ENCODE measurements at places on chromosomes 5 and 9. TPM values are rescaled to one million over a fixed set of nuclear protein-coding genes. Genes with fewer than 3 reads are reported as not detected.

GRCh38 chr5:151718153-151718552 is 31.4 kb upstream of the SPARC start:
- H3K4me1 ChIP-seq: peaks cover 8% of the 10 kb centered on the region
- H3K4me3 ChIP-seq: no peak overlapping the region
- DNase-seq: no peak

- H3K27me3 ChIP-seq: no peaks in the 10 kb centered on the region
- peak; percentile 95 for DNase-seq
- H3K27ac ChIP-seq: peak overlapping the region; percentile 61
- H3K4me3 ChIP-seq: peak overlapping the region; percentile 23
Measured at GRCh38 chr5:32193591-32193990, 19.5 kb upstream of the GOLPH3 start.

GRCh38 chr5:169131616-169132301 is 169.2 kb downstream of the SLIT3 start:
- no peak overlapping the region for H3K4me3 ChIP-seq
- peaks cover 5% of the 10 kb centered on the region for H3K4me1 ChIP-seq
- DNase-seq: no peak
- H3K27ac ChIP-seq: no peak overlapping the region
- no peaks in the 10 kb centered on the region for H3K27me3 ChIP-seq

DNA sequence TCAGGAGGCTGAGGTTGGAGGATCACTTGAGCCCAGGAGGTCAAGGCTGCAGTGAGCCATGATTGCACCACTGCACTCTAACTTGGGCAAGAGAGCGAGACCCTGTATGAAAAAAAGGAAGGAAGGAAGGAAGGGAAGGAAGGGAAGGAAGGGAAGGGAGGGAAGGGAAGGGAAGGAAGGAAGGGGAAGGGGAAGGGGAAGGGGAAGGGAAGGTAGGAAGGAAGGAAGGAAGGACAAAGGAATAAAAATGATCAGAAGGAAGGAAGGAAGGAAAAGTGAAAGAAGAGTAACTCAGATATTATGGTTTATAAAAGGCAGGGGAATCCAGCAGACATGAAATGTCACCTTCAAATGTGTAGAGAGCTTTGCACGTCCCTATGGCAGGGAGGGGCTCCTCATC is 64.4 kb downstream of the USP20 start:
- DNase-seq: no peak
- peaks cover 63% of the 10 kb centered on the region for H3K36me3 ChIP-seq
- H3K4me1 ChIP-seq: peaks cover 17% of the 10 kb centered on the region
- H3K27ac ChIP-seq: no peak overlapping the region
- H3K27me3 ChIP-seq: no peaks in the 10 kb centered on the region
- no peak overlapping the region for H3K4me3 ChIP-seq

- H3K36me3 ChIP-seq: no peaks in the 10 kb centered on the region
- H3K4me3 ChIP-seq: no peak overlapping the region
- DNase-seq: no peak
- no peak overlapping the region for H3K27ac ChIP-seq
- H3K4me1 ChIP-seq: no peaks in the 10 kb centered on the region
Measured at GRCh38 chr5:52139888-52140615, 647.7 kb upstream of the ITGA1 start.

DNA sequence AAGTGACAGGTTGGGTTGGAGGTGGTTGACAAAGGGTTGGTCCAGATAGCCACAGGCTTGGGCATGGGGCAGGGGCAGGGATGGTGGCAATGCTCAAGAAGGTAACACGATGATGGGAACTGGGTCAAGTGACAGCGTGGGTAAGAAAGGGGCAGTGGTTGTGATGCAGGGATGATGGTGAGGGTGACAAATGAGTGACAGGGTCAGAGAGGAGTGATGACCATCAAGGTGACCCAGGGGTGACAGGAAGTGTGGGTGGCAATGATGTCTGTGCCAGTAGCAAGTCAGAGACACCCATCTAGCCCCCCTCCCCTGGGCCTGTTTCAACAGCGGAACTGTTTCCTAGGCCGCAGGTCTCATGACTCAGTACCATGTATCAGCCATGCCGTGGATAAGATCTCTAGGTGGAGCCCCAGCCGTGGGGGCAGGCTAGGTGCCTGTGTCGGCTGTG is 20.5 kb downstream of the AQP3 start:
- H3K4me3 ChIP-seq: no peak overlapping the region
- DNase-seq: no peak
- no peak overlapping the region for H3K27ac ChIP-seq
- no peaks in the 10 kb centered on the region for H3K27me3 ChIP-seq

DNA sequence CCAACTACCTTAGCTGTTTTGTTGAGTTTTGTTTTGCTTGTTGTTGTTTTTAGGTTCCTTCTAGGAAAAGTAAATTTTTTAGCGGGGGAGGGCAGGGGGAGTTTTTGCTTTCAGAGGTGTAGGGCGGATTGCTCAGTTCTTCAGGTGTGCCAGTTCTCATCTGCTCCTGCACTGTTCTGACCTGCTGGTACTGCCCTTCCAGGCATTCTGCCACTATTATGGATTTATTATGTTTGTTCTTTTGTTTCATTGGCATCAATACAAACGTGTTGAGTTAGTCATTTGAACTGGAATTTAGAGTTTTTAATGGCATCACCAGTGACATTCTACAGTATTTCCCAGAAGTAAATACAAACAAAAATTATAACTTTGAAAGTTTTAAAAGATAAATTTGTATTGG is 26.0 kb downstream of the ERCC6L2 start:
- no peaks in the 10 kb centered on the region for H3K27me3 ChIP-seq
- peaks cover 6% of the 10 kb centered on the region for H3K36me3 ChIP-seq
- H3K4me3 ChIP-seq: no peak overlapping the region
- no peak overlapping the region for H3K27ac ChIP-seq

OTULINL gene
- 4.1 TPM for total RNA-seq

GABRA6 gene
- not detected for total RNA-seq

GRCh38 chr5:178108446-178108845 is 4.9 kb upstream of the N4BP3 start:
- DNase-seq: no peak
- no peaks in the 10 kb centered on the region for H3K36me3 ChIP-seq
- no peak overlapping the region for H3K27ac ChIP-seq
- H3K27me3 ChIP-seq: no peaks in the 10 kb centered on the region
- peaks cover 9% of the 10 kb centered on the region for H3K4me1 ChIP-seq
- H3K4me3 ChIP-seq: no peak overlapping the region

- no peak for DNase-seq
- H3K27ac ChIP-seq: no peak overlapping the region
- peaks cover 12% of the 10 kb centered on the region for H3K36me3 ChIP-seq
- H3K4me3 ChIP-seq: no peak overlapping the region
Measured at GRCh38 chr9:92029553-92029952, 79.5 kb upstream of the ROR2 start.

DNA sequence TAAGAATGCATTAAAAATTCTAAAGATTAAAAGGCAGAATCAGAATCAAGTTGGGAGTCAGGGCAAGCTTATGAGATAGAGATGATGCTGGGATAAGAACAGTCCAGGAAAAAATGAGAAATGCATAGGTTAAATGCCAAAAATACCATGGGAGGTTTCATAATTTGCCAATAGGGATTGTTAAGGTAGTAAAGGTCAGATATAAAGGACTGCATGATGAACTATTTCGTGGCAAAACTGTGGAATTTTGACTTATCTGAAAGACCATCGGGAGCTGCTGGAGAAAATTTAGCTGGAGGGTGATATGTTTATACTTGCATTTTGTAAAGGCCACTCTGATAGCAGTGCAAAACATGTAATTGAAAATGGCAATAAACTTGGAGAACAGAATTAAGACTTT is 1872.8 kb upstream of the ACO1 start:
- H3K27me3 ChIP-seq: no peaks in the 10 kb centered on the region
- H3K4me1 ChIP-seq: no peaks in the 10 kb centered on the region
- H3K36me3 ChIP-seq: no peaks in the 10 kb centered on the region
- DNase-seq: no peak
- H3K4me3 ChIP-seq: no peak overlapping the region
- no peak overlapping the region for H3K27ac ChIP-seq

DNA sequence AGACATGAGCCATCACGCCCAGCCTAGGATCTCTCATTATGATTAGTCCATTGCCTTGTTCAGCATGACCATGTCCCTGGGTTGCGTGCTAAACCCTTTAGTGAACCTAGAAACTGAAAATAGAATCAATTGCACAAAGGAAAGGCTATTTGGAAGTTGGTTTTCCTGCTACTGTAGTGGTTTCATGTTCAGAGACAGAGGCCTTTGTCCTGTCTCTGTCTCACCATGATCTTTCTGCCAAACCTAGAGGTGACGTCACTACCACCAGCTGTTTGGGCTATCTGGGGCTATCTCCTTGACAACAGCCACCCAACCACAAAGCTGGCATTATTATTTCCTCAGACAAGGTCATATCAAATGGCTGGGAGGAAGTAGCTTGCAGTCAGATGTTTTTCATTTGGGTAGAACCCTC is 4.0 kb upstream of the CDK5RAP2 start:
- DNase-seq: no peak
- H3K27ac ChIP-seq: no peak overlapping the region
- H3K36me3 ChIP-seq: no peaks in the 10 kb centered on the region
- no peaks in the 10 kb centered on the region for H3K27me3 ChIP-seq

- H3K36me3 ChIP-seq: no peaks in the 10 kb centered on the region
- no peaks in the 10 kb centered on the region for H3K4me1 ChIP-seq
- no peak overlapping the region for H3K27ac ChIP-seq
- no peak overlapping the region for H3K4me3 ChIP-seq
- DNase-seq: no peak
- no peaks in the 10 kb centered on the region for H3K27me3 ChIP-seq
Measured at GRCh38 chr5:142382186-142382585, 57.4 kb upstream of the SPRY4 start.

- no peaks in the 10 kb centered on the region for H3K27me3 ChIP-seq
- peaks cover 64% of the 10 kb centered on the region for H3K4me1 ChIP-seq
- no peaks in the 10 kb centered on the region for H3K36me3 ChIP-seq
- H3K4me3 ChIP-seq: no peak overlapping the region
- peak overlapping the region; percentile 78 for H3K27ac ChIP-seq
Measured at GRCh38 chr9:76818271-76818670, 54.0 kb downstream of the PCA3 start.

DNA sequence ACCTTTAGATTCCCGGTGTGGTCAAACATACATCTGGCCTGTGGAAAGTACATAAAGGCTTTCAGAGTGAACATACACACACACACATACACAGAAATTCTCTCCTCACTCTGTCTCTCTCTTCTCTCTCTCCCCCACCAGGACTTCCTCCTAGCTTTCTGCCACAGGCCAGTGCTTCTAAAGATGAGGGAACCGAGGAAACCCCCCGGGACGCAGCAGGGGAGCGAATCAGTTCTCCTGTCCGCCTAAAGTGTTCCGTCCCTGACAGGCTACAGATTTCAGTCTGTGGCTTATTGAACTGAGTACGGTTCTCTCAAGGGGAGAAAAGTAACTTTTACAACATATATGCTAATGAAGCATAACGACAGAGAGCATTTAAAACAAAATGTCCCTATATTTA is 75.8 kb downstream of the MED27 start:
- no peak for DNase-seq
- no peak overlapping the region for H3K4me3 ChIP-seq
- H3K27ac ChIP-seq: no peak overlapping the region
- no peaks in the 10 kb centered on the region for H3K36me3 ChIP-seq
- H3K27me3 ChIP-seq: no peaks in the 10 kb centered on the region
- peaks cover 9% of the 10 kb centered on the region for H3K4me1 ChIP-seq

DNA sequence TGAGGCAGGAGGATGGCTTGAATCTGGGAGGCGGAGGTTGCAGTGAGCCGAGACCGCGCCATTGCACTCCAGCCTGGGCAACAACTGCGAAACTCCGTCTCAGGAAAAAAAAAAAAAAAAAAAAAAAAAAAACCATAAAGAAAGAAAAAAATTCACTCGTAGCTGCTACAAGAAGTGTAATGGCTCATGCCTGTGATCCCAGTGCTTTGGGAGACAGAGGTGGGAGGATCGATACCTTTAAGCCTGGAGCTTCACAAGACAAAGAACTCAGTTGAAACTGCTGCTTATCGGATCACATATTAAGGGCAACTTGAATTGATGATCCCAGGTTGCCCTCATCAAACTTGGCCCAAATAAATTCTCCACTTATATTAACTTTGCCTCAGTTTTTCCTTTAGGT is 1.0 kb upstream of the ZCCHC7 start:
- H3K4me1 ChIP-seq: peaks cover 30% of the 10 kb centered on the region
- H3K4me3 ChIP-seq: peak overlapping the region; percentile 94
- H3K27me3 ChIP-seq: no peaks in the 10 kb centered on the region
- no peak for DNase-seq
- H3K36me3 ChIP-seq: no peaks in the 10 kb centered on the region

DNA sequence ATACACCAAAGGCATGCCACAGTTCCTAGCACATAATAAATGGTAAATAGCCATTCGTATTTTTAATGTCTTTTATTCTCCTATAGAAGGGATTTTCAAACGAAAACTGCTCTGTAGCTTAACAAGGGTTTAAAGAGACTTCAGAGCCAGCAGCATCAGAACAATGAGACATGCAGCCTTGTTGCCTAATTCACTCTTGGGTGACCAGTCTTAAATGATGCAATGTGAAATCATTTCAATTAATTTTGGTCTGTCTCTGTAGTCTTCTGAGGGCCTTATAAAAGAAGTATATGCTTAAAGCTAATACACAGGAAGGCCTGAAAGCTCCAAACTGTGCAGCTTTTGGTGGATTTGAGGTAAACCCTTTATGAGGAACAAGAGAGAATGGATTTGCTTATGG is 888.8 kb upstream of the WWC1 start:
- no peaks in the 10 kb centered on the region for H3K36me3 ChIP-seq
- H3K27me3 ChIP-seq: no peaks in the 10 kb centered on the region
- no peaks in the 10 kb centered on the region for H3K4me1 ChIP-seq
- H3K4me3 ChIP-seq: no peak overlapping the region
- H3K27ac ChIP-seq: no peak overlapping the region
- DNase-seq: no peak

DNA sequence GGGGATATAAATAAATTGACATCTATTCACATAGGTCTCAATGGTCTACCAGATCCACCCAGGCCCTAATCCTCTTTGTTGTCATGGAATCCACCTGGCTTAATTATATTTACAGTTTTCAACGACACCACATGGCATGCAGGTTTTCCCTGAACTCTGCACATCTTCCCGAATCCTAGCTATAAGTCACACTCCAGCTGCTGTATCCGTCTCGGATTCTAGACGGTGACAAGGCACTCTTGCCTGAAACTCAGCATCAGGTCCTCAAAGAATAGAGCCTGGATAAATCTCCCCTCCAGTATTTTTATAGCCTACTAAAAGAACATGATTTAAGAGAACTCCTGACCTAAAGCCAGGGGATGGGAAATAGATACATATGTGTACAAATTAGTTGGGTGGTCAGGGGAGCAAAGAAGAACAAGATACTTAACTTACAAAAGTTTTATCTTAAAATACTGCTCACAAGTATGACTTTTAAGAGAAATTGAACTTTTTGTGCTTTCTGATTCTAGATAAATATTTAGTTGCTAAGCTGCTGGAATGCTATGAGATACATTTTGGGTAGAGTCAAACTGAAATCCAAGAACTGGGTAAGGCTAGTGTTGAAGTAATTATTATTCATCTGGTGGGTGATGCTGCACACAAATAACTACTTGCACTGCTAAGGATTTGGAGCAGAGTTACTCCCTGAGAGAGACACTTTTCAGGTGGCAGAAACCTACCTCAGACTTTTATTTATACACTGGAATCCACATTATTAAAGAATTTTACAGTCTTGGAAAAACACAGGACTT is 187.3 kb downstream of the EFNA5 start:
- no peaks in the 10 kb centered on the region for H3K4me1 ChIP-seq
- H3K4me3 ChIP-seq: no peak overlapping the region

GRCh38 chr5:93911609-93912008 is 170.2 kb upstream of the POU5F2 start:
- H3K27ac ChIP-seq: no peak overlapping the region
- no peak overlapping the region for H3K4me3 ChIP-seq
- H3K4me1 ChIP-seq: no peaks in the 10 kb centered on the region
- DNase-seq: no peak
- H3K36me3 ChIP-seq: no peaks in the 10 kb centered on the region

SLC34A3 gene
- not detected for total RNA-seq

- no peak overlapping the region for H3K4me3 ChIP-seq
- DNase-seq: no peak
- no peaks in the 10 kb centered on the region for H3K4me1 ChIP-seq
- H3K27ac ChIP-seq: no peak overlapping the region
Measured at GRCh38 chr5:62041156-62041756, 264.8 kb upstream of the KIF2A start.
